Stimulated activated CD8-positive, alpha-beta memory T cell treated with anti-CD3 and anti-CD28 coated beads, Interleukin-7, amount 100 ng/mL, for 24 hours (primary cell): ENCODE measurements at places on chromosomes 16 and 17.

DNA sequence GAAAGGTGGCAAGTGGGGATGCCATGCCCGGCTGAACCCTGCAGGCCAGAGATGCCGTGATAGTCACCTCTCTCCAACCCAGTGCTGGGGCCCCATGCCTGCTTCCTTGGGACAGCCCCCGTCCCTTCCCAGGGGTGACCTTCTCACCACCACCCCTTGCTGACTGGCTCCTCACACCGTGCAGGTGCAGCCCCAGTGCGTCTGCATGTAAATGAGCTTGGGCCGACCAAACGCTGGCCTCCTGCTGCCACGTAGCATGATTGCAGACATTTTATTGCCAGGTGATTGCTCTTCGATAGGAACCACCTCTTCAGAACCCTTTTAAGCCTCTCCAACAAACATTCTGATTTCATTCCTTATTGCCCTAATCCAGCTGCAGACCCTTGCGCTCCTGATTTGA lies 32.5 kb downstream of the ASIC2 start:
- no peak for DNase-seq

DNA sequence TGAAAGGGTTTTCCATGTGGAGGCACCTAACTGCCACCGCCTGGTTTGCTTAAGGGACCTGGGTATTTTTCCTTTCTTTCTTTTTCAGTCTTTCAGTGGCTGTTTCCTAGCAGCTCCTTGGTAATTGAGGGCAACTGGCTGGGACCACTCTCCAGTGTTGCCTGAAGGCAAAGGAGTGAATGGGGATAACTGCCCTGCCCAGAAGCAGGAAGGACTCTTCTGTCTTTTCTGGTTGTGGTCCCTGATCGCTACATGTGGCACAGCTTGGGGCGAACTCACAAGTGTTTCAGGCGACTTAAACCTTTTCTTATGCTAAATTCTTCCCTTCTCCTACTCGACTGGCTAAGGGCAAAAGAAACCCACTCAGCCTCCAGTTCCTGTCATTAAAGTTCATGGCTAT lies 10.1 kb upstream of the TMEM98 start:
- DNase-seq: no peak

DNA sequence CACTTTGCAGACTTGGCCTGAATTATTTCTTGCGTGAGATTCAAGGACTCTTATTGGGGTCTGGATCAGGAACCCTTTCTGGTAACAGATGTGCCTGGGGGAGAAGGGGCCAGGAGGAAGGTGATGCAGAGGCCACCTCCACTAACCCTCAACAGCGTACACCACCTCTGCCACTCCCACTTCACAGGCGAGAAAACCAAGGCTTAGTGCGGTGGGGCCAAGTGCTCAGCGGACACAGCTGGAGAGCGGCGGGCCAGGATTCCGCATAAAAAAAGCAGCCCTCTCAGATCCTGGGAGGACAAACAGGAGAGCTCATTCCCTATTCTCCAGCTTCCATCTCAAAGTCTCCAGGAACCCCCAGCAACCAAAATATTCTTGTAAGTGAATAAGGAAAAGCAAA lies 51.4 kb downstream of the SLC7A5 start:
- DNase-seq: no peak

- no peak for DNase-seq
Measured at GRCh38 chr17:75238020-75238580, 23.3 kb downstream of the GGA3 start.

GRCh38 chr17:68491381-68492231 lies 20.6 kb upstream of the PRKAR1A start:
- DNase-seq: no peak

GRCh38 chr17:3845291-3845620 lies 790 bp downstream of the NCBP3 start:
- peak; percentile 14 for DNase-seq

GRCh38 chr17:76004750-76005262 lies 4.2 kb downstream of the CDK3 start:
- DNase-seq: no peak

- DNase-seq: no peak
Measured at GRCh38 chr16:15564604-15565339, 78.2 kb downstream of the MARF1 start.
